Aorta (tissue), 5 donors: ENCODE measurements at places on chromosomes 12 and 14. TPM values are rescaled to one million over a fixed set of nuclear protein-coding genes. Genes with fewer than 3 reads are reported as not detected.

DNAJC22 gene
- total RNA-seq: not detected

TOMM20L gene
- total RNA-seq: not detected

DNA sequence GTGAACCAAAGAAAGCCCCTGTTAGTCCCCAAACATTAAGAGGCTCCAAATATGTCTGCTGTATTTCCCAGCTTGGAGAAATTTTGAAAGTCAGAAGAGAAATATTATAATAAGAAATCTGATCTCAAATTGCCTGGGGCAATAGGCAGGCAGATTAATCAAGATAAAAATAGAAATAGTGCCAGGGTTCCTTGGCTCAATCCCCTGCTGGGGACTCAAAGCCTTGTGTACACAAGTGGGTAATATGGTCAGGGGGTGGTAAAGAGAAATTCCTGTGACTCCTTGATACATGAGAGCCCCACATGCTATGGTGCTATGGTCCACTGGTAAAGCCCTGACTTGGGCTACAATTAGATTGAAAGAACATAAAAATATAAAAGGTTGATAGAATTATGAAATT lies 41.3 kb upstream of the ARID2 start:
- no peak overlapping the region for H3K4me3 ChIP-seq
- no peak for DNase-seq
- H3K27me3 ChIP-seq: no peaks in the 10 kb centered on the region
- H3K4me1 ChIP-seq: no peaks in the 10 kb centered on the region
- H3K36me3 ChIP-seq: no peaks in the 10 kb centered on the region

GRCh38 chr14:75804570-75805275 lies 143.7 kb downstream of the TTLL5 start:
- no peaks in the 10 kb centered on the region for H3K36me3 ChIP-seq
- peak overlapping the region; percentile 38 for H3K27ac ChIP-seq
- H3K27me3 ChIP-seq: no peaks in the 10 kb centered on the region

DNA sequence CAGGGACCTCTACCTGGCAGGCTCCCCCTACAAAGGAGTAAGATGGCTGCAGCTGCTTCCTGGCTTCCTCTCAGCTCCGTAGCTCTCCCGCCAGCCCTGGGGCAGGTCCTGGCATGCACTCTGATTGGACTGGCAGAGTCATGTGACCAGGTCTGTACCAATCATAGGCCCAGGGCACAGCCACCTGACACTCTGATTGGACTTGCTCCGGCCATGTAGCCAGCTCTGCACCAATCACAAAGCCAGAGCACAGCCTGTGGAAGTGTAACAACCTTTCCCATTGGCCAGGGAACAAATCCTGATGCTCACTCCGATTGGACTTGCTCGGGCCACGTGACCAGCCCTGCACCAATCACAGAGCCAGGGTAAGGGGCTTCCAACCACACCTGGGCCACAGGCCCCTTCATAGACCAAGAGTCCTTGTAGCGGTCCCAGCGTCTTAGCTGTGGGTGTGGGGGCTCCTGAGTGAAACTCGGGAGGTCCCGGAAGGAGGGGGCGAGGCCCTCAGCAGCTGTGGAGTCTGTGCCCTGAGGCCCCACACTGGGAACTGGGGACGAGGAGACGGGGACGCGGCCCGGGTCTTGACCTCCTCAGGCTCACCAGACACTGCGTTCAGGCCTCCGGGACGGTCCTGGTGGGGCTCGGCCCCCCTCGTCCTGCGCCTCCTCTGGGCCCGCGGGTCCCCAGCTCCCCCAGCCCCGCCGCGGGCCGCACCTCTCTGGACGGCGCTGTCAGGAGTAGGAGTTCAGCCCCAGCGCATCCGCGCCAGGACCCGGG lies 210.6 kb downstream of the ADGRD1 start:
- no peaks in the 10 kb centered on the region for H3K4me1 ChIP-seq
- no peak for DNase-seq
- H3K4me3 ChIP-seq: no peak overlapping the region
- H3K36me3 ChIP-seq: no peaks in the 10 kb centered on the region
- no peak overlapping the region for H3K27ac ChIP-seq
